Retina (tissue), 1 donor: ENCODE measurements at places on chromosomes 4 and X.

- DNase-seq: peak; percentile 74
Measured at GRCh38 chrX:118974088-118974907, at the start of gene LONRF3. Gene LONRF3 (plus strand): TSS chrX:118974618. CDS start chrX:118974781, 163 bp downstream.

DNA sequence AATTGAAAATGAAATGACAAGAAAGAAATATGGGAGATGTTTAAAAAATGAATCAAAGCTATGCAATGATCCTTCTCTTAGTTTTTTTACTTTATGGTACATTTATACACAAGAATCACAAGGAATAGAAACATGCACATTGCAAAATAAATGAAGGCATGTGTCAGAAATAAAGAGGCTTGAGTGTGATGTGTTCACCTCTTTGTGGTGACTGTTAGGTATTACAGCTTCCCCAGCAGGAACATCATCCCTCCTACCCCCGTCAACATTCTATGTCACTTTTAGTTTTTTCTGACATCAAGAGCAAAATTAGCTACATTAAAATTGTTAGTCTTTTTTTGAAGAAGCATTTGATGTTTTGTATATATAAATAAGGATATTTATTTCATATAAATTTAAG lies 214.8 kb downstream of the SLC4A4 start:
- DNase-seq: no peak

- DNase-seq: no peak
Measured at GRCh38 chr4:72446353-72447055, 122.5 kb downstream of the ADAMTS3 start.

DNA sequence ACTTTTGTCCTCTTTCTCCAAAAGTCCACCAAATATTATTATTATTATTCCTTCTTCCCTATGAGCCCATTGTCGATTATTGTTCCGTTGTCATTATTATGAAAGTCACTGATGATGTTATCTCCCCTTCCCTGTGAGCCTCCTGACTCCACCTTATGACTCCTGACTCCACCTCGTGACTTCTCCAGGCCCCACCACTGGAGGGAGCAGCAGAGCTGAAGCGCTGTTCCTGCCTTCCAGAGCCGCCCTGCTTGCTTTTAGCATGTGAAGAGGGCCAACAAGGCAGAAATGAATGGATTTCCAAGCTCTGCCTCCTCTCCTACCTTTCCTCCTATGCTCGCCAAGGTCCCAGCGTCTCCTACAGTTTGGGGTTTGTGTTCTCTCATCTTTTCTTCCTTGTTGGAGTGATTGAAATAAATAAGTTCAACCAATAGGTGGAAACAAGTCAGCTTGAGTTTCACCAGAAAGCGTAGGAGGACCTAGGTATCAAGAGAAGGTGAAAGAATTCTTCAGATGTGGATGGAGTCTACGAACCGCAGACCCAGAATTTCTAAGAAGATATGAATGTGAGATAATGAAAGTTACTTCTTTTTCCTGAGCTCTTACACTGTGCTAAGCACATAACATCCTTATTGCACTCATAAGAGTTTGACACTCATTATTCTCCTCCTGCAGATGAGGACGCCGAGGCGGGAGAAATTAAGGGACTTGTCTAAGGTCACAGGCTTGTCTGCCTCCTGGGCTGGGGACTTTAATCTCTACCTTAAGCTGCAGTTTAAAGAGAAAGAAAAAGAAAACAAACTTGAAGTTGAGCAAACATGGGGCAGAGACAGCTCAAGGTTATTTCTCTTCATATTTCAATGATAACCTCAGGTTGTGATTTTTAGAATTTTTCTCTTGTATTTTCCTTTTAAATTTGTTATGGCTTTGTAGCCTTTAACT lies 26.1 kb downstream of the IGSF1 start:
- no peak for DNase-seq

DNA sequence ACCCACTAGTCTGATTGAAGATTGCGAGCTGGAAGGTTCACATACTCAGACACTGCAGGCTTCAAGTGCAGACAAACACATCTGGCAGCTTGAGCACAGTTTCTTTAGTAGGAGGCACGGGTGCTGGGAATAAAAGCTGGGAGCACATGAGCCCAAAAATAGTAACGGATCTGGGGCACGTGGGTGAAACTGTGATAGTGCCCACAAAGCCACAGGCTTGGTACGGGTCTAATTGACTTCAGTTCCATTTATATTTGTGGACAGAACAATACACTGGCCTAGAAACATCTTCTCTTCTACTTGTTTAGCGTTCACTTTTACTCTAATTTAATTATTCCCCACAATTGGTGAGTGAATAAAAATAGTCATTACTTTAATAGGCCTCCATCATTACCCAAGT lies 2370.7 kb downstream of the PCDH7 start:
- DNase-seq: no peak

GRCh38 chrX:43581888-43582539 lies 74.1 kb upstream of the MAOA start:
- no peak for DNase-seq

GRCh38 chr4:17667253-17667652 lies 52.8 kb downstream of the MED28 start:
- DNase-seq: no peak

- DNase-seq: no peak
Measured at GRCh38 chr4:122764071-122764820, 31.7 kb downstream of the BBS12 start.

DNA sequence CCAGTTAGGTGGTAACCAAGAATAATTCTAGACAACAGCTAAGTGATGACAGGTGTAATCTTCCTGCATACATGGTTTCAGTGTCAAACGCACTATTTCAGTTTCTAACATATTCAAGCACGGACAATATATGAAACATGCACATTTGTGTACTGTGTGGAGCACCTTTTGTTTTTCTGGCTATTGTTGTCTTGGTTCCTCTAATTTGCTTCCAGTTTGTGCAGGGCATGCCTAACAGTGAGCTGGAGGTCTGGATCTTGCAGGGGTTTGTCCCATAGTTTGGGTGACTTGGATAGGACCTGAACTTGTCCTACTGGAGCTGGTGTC lies 70.5 kb upstream of the TBC1D9 start:
- DNase-seq: no peak

DNA sequence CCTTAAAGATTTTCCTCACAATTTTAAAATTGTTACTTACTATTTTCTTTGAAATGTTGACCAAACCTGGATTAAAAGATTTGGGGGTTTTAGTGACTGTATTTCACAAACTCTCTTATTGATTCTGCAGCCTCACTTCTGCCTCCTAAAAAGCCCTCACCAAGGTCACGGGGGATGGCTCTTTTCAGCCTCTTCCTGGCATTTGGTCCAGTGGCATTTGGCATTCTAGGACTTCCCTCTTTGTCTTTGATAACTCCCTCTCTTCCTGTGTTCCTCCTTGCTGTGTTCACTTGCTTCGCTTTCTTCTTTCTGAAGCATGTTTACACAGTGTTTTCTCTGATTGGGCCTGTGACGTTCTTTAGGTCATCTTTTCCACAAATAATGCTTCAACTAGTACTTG lies 21.5 kb downstream of the PKD2 start:
- DNase-seq: no peak

DNA sequence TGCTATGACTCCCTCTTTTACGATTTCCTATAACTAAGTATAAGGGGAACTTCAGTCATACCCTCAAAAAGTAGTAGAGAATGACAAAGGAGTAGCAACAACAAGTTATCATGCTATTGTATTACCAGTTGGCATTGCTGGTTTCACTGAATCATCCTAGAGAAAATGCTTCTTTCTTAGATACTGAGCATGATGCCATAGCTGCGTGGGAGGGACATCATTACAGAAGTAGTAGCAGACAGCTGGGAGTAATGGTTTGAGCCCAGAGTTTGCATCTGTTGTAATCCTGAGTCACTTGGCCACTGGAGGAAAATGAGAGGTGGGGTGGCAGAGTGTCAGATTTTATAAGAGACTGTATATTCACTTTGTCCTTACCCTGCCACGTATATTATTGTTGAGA lies 38.6 kb downstream of the MTMR1 start:
- DNase-seq: no peak

- peak; percentile 43 for DNase-seq
Measured at GRCh38 chrX:110853610-110854009, 58.0 kb upstream of the CHRDL1 start.

DNA sequence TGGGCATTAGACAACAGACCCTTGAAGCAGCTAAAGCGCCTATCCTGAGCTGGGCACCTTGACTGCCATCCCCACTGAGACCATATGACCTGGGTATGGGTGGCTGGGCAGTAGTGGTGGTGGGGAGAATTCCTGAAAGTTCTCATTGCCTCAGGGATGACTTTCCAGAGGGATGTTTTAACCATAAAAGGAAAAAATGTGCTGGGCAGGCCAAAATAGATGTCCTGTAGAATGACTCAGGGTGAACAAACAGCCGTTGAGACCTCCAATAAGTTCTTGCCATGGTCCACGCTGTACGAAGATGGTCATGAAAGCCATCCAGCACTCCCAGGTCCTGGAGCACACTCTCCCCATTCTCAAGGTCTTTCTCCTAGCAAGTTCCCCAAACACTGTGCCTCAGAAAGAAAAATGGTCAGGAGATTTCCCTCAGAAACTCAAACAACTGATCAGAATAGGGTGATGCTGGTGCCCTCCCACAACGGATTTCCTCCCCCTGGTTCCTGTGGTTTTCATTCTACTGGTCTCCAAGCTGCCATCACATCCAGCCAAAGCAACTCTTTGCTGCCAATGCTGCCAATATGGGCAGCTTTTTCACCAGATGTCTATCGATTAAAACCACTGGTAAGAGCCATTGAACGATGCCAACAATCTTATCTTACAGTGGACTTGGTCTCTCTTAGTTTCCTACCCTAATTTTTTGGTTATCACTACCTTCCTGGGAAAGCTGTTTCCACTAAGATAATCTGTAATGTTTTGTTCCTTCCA lies 11.2 kb downstream of the CDKN2AIP start:
- no peak for DNase-seq

DNA sequence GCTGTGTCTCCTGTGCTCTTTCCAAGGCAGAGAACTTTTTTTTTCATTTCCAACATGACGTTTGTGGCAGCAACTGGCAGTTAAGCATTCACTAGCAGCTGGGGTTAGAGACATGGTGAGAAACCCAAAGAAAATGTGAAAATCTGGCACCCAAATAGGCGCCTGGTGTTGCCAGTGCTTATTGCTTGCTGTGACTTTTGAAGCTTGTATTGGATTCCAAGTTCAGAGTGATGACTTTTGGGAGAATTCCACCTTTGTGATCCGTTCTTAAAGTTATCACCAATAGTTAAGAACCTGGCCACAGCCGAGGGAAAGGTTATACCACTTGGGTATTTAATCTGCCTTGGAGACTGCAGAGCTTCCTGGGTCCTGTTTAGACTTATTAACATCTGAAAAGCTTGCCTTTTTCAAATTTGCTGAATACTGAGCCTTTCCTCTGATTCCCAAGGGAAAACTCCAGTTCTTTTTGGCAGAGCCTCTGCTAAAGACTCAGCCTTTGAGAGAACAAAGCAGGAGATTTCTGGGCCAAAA lies 101.0 kb downstream of the OPHN1 start:
- DNase-seq: no peak

GRCh38 chr4:10239982-10240654 lies 123.5 kb upstream of the WDR1 start:
- peak; percentile 2 for DNase-seq

GRCh38 chrX:149213264-149213663 lies 291.8 kb downstream of the IDS start:
- no peak for DNase-seq

- DNase-seq: peak; percentile 31
Measured at GRCh38 chrX:104310090-104310489, 55.4 kb upstream of the ESX1 start.

DNA sequence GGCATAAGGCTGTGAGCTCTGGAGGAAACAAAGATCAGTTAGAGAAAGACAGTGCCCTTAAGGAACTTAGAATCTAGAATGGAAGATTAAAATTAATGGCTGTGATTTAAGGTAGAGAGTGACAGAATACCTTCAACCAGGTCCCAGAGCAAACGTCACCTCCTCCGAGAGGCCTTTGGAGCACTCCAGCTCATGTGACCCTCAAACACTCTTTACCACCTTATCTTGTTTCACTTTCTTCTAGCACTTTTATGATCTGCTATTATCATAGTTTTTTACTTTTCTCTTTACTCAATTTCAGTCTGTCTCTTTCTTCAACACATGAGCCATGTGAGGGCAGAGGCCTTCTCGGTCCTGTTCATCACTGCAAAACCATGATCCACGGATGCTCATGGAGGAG lies 187.0 kb downstream of the SMIM20 start:
- DNase-seq: no peak

DNA sequence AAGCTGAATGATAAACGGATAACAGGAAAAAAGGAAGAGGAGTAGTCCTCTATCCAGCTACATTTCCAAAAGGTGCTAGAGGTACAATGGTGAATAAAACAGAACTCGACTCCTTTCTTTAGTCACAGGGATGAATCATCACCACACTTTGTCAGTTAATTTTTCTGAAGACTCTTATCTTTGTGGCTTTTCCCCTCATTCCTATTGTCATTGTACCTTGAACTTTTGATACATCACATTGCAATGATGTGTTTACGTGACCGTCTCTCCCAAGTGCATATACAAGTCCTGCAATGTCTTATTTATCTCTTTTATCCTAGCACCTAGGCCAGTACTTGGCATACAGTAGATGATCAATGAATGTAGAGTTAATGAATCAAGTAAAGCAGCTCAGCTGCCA lies 134.7 kb downstream of the LHFPL1 start:
- no peak for DNase-seq

GRCh38 chr4:30653291-30653690 lies 66.9 kb upstream of the PCDH7 start:
- DNase-seq: no peak

DNA sequence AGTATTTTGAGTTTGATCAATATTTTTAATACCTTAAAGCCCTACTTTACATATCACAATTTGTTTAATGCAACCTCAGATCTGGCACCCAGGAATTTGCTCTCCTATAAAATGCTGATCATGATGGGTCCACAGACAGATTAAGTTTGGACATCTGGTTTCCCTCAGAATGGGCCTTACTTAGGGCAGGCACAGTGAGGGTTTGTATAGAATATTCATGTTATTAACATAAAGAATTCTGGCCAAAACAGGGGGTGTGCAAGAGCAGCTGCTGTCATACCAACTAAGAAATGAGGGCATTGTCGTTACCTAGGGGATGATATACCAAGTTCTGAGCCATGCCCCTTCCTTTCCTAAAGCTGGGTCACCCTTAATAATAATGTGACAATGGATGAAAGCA lies 37.5 kb upstream of the CENPU start:
- no peak for DNase-seq

DNA sequence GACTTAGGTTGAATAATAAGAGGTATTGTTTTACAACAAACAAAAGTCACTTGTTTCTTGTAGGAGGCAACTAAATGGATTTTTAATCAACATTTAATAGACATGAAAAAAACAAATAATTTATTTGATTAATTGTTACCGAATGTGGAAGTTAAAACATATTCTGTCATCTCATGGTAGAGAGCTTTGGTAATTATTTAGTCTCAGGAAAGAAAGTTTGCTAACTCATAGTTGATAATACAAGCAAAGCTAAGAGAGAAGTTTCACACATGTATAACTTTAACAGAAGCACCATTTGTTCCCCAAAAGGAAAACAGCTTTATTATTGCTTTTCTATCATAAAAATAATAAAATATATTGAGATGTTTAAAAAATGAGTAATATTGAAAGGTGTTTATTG lies 44.9 kb downstream of the GUCY1A1 start:
- no peak for DNase-seq
